ENCODE measurements at places on chromosomes 7 and 10. TPM values are rescaled to one million over a fixed set of nuclear protein-coding genes. Genes with fewer than 3 reads are reported as not detected.

Gene GTF2IRD1
- 7.0 TPM for total RNA-seq

Gene ZNF365
- 6.4 TPM for total RNA-seq

Gene ARHGEF35
- 3.2 TPM for total RNA-seq

Gene IFIT3
- 9.6 TPM for total RNA-seq

Gene HSPA12A
- total RNA-seq, result 13.6 TPM

Gene SYT15
- 2.6 TPM for total RNA-seq

Gene ZC3HAV1
- 47.6 TPM for total RNA-seq

Gene CFTR
- total RNA-seq, result not detected

Gene ECHDC3
- 21.2 TPM for total RNA-seq

Gene MBL2
- not detected for total RNA-seq

Gene EDRF1
- total RNA-seq, result 28.6 TPM

Gene SYT15B
- total RNA-seq, result 1.8 TPM

Gene NODAL
- not detected for total RNA-seq

GRCh38 chr7:27424231-27424630 is 181.6 kb downstream of the EVX1 start:
- no peak for DNase-seq

- no peak for DNase-seq
Observed at GRCh38 chr10:97321032-97321803, 2.1 kb downstream of the FRAT1 start.

GRCh38 chr7:75979759-75980429 is 14.5 kb downstream of the TMEM120A start:
- no peak for DNase-seq

DNA sequence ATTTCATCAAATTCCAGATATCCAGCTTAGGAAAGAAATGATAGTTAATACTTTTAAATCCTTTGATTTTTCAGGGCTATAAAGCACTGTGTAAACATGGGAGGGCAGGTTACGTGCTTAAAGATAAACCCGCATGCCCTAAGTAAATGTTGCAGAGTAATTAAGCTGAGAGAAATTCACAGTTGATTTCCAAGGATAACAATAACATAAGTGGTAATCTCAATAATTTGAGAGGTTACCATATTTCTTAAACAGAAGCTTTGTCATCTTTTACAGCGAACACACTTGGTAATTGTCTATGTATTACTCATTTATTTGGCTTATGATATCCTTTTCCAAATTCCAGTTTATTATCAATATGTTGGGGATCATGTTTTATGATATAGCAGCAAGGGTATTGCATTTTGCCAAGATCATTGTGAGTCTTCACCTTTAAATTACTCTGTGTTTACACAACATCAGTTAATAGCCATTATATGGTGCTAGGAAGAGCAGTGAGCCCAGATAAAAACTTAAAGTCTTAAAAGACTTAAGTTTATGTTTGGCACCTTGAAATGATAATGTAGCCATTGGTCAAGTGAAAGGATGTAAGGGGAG is 15.4 kb downstream of the MGAM start:
- no peak for DNase-seq

DNA sequence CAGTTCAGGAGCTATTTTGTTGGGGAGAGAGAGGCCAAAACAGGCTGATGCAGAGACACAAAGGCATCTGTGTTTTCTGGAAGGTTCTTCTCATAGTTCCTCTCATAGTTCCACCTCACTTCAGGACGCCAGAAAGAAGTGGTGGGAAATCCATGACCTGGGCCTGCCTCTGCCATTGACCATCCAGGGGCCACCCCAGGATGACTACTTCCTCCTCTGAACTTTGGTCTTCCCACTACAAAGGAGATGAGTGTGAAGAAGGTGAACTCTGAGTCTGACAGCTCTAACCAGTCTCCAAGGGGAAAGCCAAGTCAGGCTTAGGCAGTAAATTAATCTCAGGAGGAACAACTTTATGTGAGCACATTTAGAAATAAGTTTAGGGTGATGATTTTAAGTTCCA is 175.8 kb upstream of the TCF7L2 start:
- no peak for DNase-seq

GRCh38 chr10:6738112-6738768 is 158.2 kb upstream of the PRKCQ start:
- DNase-seq, result no peak

GRCh38 chr10:70442332-70442988 is 979 bp upstream of the NODAL start:
- DNase-seq, result no peak

- no peak for DNase-seq
Observed at GRCh38 chr7:34327681-34328080, 330.3 kb upstream of the NPSR1 start.

DNA sequence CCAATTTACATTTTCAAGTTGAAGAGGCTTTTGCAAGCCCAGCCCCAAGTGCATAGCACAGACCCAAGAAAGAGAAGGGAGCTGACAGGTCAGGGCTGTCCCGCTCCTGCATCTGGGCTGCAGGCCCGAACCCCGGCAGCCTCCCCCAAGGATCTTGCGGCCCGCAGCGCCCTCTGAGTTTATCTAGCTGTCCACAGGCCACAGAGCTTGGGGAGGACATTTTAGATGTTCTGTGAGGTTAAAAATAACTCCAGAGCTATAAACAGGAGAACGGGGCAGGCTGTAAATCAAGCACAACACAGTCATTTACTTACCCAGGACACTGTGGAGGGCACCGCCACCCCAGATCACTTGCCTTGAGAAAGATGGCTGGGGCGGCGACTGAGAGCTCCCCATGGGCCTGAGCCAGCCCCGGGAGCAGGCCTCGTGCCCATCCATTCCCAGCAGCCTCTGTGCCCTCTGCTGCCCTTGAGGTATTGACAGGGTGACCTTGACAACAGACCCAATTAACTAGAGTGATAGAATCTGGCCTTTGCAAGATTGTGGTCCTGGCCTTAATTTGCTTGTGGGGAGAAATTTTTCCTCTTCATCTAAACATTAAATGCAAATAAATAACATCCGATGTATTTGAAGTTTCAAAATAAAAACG is 563.0 kb downstream of the TCERG1L start:
- no peak for DNase-seq

DNA sequence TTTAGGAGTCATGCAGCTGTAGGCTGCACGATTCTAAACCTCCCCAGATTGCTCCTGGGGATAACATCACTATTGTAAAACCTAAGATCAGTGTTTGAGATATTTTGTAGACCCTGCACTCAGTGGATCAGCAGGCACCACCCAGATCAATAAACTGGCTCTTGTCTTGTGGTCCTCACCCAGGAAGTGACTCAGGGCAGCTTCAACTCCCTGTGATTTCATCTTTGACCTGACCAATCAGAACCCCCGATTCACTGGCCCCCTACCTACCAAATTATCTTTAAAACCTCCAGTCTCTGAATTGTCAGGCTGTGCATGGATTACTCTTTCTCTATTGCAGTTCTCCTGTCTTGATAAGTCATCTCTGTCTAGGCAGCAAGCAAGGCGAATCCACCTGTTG is 25.7 kb downstream of the ARL5B start:
- no peak for DNase-seq

DNA sequence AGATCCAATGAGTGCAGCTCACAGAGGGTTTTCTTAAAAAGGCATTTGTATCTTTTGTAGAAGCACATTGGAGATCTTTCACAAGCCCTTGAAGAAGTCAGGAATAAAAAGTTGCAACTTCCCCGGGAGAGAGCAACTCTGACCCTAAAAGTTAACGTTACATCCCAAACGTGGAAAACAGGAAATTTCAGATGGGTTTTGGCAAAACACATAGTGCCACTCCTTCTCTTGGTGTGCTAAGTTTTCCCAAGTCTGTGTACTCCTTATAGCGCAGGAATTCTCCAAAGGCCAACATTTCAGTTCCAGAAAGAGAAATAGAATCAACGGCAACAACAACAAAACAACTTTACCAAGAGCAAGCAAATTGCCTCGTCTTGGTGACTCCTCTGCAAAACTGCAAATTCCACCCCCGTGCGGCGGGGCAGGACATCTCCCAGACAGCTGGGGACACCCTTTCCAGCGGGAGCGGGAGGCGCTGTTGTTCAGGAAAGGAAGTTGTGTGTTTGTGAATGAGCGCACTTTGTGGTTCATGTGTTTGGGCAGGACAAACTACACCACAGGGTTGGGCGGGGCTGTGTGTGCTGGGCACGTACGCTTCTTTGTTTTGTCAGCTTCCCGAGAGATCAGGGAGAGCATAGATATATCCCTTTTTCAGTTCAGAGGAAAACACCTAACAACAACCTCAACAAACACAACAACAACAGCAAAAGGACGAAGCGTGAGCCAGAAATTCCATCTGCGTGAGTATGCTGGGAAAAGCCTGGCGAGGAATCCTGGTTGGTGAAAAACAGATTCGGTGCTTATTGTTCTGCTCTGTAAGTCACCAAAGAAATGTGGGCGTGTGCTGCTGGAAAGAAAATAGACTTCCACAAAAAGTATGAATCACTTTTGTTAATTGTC is 294.7 kb upstream of the PITRM1 start:
- peak; percentile 48 for DNase-seq

DNA sequence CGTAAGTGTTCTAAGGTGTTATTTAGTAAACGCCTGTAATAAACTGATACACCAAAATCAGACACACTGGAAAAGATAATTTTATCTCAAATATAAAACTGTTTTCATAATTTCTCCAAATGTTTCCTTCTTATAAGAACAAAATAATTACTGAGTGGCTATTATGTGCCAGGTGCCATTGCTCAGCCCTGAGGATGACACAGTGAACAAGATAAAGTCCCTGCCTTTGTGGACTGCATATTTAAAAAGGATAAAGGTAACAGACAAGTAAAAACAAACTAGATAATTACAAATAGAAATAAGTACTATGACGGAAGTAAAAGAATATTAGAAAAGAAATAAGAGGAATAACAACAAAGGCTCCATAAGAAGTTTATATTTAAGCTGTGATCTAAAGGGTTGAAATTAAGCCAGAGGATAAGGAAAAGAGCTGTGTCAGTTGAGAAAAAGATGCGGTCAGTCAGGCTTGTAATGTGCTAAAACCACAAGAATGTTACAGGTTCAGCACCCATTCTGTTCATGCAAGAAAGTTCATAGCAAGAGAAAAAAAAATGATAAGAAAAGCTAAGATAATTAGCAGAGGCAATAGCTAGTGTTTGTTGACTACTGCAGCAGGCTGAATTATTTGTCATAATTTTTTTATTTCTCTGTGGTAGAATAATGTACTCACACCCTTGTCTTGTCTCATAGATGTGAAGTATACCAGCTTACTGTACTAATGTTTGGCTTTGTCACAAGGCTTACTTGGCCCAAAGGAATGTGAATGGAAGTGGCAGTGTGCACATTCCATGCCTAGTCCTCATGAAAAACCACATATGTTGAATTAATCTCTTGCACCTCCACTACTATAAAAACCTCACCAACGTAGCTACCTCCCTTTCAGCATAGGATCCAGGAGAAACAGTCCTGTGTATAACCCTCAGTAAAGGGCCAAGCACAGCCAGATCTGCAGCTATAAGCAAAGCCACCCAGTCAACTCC is 75.1 kb downstream of the CRPPA start:
- DNase-seq, result no peak

GRCh38 chr10:28719789-28720436 is 42.6 kb downstream of the BAMBI start:
- no peak for DNase-seq

DNA sequence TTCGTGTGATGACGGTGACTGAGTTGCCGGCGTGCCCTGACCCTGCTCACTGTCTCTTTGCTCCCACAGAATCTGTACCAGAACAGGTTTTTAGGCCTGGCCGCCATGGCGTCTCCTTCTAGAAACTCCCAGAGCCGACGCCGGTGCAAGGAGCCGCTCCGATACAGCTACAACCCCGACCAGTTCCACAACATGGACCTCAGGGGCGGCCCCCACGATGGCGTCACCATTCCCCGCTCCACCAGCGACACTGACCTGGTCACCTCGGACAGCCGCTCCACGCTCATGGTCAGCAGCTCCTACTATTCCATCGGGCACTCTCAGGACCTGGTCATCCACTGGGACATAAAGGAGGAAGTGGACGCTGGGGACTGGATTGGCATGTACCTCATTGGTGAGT is 199.2 kb downstream of the HECW1 start:
- no peak for DNase-seq

- DNase-seq, result peak; percentile 67
Observed at GRCh38 chr7:4725014-4725849, 43.1 kb downstream of the FOXK1 start.

DNA sequence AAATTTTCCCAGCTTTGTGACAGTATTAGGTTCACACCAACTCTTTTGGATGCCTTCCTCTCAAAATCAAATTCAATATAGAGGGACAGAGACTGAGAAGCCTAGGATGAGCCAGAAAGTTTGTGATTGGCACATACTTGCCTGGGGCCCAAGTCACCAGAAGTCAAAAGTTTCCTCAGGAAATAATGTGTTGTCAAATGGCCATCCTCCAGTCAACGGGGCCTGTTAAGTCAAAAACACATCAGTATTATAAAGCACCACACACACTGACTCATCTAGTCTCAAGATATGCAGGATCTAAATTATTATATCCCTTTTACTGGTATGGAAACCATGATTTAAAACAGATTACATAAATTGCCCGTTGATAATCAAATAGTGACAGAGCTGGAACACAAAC is 158.1 kb downstream of the AHR start:
- DNase-seq, result no peak

GRCh38 chr7:3691478-3692158 is 390.6 kb downstream of the SDK1 start:
- no peak for DNase-seq

DNA sequence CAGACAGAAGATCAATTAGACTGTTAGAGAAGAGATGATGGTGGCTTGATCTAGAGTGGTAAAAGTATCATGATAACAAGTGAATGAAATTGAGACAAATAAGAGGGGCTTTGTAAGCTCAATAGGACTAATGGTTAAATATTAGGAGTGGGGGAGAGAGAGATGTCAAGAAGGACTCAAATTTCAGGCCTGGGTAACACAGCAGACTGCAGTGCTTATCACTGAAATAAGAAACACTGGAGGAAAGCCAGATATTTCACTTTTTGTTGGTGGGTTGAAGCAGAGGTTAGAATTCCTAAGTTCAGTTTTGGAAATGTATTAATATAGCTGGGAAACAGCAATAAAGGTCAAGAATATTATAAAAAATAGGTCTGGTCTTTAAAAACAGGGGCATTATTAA is 74.6 kb downstream of the ORC5 start:
- DNase-seq, result no peak

- no peak for DNase-seq
Observed at GRCh38 chr10:58674251-58674650, 161.6 kb downstream of the BICC1 start.

- no peak for DNase-seq
Observed at GRCh38 chr7:22799633-22800032, 23.0 kb downstream of the TOMM7 start.

DNA sequence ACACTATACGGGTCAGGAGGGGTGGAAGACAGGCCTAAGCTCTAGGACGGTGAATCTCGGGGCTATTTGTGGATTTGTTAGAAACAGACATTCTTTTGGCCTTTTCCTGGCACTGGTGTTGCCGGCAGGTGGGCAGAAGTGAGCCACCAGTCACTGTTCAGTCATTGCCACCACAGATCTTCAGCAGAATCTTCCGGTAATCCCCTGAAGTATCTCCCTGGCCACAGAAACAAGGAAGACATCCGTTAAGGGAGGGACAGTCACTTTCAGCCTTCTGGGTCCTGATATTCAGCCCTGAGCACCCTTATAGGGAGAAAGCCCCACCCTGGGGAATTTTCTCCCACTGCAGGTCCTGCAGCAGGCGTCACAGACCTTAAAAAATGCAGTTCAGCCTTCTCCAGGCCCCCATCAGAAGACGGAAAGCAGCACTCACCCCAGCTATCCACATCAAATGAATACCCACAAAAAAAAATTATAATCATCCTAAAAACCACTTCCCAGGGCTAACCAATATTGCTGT is 23.2 kb downstream of the PLAC9 start:
- no peak for DNase-seq

Data from thoracic aorta (tissue), 2 donors.